Cortex of kidney (tissue), 1 donor: ENCODE measurements at places on chromosomes 6 and 20.

- DNase-seq, result no peak
Measured at GRCh38 chr6:168192901-168193815, 114.1 kb upstream of the FRMD1 start.

- DNase-seq, result no peak
Measured at GRCh38 chr6:53530346-53530745, 14.6 kb downstream of the GCLC start.

GRCh38 chr6:82035526-82035925 is 212.0 kb downstream of the IBTK start:
- DNase-seq, result no peak

DNA sequence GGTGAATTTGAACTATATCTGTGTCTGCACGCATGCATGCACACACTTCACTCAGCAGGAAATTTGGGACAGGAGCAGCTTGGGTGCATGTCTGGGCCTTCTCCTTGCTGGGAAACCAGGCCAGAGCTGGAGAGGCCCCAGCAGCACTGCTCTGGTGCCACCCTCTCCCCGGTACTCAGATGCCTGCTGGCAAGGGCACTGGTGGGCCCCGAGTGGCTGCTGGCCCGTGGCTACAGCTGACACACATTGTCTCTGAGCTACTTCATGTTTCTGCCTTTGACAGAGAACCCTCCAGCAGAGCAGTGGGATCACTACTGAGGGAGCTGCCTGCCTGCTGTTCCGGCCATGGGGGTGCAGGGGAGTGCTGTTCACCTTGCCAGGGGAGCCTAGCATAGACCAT is 37.5 kb downstream of the DLGAP4 start:
- no peak for DNase-seq

GRCh38 chr6:157240059-157240959 is 83.0 kb downstream of the TMEM242 start:
- no peak for DNase-seq

DNA sequence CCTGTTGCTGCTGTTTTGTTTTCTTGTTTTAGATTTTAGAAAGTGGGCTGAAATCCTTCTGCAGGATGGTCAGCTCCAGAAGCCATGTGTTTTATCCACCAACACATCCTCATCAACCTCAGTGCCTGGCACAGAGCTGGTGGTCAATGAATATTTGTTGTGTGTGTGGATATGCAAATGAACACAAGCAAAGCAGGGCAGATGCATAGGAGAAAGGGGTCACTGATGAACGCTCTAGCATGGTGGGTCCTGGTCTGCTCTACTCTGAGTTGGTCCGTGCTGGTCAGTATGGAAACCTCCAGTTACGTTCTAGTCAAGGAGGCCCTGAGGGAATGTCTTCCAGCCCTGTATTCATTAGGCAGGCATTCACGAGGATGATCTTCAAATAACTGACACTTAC is 682.5 kb downstream of the QKI start:
- DNase-seq, result no peak

DNA sequence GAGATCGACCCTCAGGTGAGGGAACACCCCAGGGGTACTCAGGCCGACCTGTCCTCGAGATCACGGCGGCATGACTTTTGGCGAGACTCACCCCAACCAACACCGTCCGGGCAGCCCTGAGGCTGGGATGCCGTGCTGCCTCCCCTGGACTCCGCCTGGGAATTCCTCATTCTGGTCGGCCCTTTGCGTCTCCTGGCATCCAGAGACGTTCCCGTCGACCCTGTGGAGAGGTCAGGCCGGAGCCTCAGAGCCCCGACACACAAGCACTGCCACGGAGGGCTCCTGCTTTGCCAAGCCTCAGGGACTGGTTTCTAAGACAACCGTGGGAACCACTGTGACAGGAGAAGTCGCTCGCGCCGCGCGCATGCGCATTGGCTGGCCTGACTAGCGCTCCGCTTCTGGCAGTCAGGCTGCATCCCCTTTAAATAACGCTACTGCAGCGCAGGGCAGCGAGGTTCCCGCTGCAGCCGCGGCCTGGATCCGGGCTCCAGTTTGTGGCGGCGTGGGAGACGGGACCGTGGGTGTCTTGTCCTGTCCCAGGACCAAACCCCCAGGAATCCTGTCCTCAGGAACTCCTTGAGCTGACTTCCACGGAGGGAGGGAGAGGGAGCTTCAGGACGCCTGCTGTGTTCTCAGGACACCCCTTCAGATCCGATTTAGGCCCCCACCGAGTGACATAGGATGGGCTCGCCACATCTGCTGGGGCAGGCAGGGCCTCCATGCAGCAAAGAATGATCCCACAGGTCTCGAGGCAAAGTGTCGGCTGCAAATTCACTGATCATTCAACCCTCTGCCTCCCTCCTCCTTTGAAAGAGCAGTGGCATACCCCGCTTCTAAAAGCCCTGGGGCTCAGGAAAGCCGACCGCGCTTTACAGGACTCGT is 163.2 kb upstream of the ZNF337 start:
- no peak for DNase-seq

DNA sequence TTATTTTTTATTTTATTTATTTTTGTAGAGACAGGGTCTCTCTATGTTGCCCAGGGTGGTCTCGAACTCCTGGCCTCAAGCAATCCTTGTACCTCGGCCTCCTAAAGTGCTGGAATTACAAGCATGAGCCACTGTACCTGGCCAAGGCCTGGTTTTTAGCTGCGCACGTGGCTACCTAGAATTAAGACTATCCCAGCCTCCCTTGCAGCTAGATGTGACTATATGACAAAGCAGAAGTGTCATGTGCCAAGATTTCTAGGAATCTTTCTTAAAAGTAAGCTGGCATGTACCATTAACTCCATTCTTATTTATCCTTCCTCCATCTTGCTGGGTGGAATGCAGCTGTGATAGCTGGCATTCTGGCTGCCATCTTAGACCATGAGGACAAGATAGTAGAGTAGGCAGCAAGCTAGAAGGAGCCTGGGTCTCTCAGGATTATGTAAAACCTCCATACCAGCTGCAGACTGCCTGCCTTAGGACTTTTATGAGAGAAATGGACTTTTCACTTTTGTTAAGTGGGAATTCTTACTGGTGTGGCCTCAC is 2.1 kb upstream of the SPDEF start:
- no peak for DNase-seq

DNA sequence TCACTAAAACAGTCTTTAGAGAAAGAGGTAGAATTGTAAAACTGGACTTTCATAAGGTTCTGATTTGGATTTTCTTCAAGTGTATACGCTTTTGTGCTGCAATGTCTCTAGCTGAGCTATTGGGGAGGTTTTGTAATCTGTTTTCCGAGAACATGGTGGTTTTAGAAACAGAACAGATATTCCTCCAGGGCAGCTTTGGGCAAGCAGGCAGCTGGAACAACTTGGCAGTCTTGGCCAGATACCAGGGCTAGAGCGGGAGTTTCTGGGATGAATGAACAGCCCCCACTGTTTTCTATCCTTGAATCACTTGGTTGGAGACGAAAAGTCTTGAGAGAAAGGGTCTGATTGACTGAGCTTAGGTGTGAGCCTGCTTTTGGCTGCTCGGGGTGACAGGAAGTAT is 17.1 kb upstream of the ARMC2 start:
- no peak for DNase-seq

GRCh38 chr20:50526403-50526989 is 16.3 kb downstream of the PTPN1 start:
- no peak for DNase-seq

GRCh38 chr6:31935823-31936222 is 8.3 kb downstream of the C2 start:
- DNase-seq, result no peak

GRCh38 chr6:157669747-157670216 is 153.3 kb upstream of the SNX9 start:
- no peak for DNase-seq

DNA sequence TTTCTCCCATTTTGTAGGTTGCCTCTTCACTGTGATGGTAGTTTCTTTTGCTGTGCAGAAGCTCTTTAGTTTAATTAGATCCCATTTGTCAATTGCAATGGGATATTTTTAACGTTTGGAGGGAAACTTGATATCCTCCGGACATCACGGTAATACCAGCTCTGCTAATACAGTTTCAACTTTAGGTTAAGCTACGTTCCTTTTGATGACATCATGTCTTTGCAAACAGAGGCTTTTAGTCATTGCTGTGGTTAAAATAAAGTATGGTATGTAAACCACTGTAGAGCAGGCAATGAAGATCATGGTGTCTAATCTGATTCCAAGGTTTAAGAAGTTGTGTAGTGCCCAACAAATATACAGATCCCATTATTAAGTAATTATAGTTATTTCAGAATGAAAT is 168.0 kb upstream of the CHD6 start:
- DNase-seq, result no peak

GRCh38 chr20:44083220-44083933 is 103.6 kb downstream of the JPH2 start:
- no peak for DNase-seq

DNA sequence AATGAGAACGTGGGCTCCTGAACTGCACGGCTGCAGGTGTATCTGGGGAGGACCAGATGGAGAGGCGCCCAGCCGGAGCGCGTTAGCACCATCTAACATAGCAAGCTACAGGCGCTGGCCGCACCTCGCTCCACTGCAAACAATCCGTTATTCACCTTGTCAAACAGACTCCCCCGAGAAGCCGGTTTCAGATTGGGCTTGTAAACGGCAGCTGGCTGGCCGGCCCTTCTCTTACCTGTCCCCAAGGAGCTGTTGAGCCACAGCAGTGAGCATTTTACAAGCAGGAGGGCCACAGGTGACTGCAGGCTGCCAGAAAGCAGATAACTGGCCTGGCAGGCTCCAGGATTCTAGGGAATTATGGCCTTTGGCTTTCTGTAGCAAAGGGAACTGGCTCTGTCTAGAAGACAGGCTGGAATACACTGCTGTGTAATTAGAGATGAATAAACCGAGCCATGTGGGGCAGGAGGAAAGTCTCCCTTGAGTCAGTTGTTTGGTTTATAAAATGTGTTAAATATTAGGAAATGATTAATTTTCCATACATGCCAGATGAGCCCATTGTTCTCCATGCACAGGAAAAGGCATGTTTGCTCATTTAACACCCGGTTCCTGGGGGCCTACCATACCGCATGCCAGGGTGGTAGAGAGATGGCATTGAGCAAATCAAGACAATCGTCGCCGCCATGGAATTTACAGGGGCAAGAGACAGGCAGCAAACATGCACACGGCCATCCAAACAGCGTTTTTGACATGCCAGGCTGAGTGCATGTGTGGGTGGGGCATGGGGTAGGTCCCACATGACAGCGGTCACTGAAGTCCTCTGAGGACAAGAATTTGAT is 159.3 kb downstream of the NFATC2 start:
- DNase-seq, result no peak

GRCh38 chr6:105474234-105474633 is 71.4 kb upstream of the PREP start:
- DNase-seq, result no peak

GRCh38 chr6:1233924-1234323 is 78.0 kb upstream of the FOXQ1 start:
- DNase-seq, result no peak

- DNase-seq, result no peak
Measured at GRCh38 chr20:35166242-35166830, 5.5 kb upstream of the PROCR start.

- no peak for DNase-seq
Measured at GRCh38 chr6:43141644-43142043, 29.4 kb upstream of the SRF start.

DNA sequence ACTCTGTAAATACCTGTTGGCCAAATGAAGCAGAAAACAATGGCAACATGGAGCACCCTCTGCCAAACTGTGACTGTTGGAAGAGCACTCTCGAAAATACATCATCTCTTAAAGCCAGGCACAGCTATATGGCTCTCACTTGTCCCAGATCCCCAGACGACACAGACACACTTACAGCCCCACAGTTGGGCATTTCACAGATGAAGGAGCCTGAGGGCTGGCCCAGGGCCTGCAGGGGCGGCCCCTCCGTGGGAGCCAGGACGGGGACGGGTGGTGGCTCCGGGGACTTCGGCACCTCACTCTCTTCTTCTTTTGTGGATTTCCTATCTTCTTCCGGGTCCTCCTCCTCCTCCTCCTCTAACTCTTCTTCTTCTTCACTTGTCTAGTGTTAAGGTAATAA is 18.4 kb upstream of the MRPS10 start:
- DNase-seq, result no peak

- no peak for DNase-seq
Measured at GRCh38 chr20:58245181-58245891, 16.9 kb upstream of the ANKRD60 start.

DNA sequence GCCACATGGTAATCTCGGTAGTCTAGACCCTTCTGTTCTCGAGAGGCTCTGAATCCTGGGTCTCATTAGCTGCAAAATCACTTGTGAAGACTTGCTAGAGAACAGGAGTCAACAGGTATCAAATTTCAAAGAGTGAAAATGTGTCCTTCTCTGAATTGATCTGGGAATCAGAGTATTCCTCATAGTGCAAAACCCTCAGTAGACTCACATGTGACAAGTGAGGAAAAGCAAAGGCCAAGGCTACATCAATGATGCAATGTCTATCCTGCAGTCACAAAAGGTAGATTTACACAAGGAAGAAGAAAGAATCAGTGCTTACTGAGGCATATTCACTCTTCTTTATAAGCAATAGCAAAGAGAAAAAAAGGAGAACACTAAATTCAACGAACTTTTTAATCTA is 1220.0 kb upstream of the GJE1 start:
- no peak for DNase-seq

DNA sequence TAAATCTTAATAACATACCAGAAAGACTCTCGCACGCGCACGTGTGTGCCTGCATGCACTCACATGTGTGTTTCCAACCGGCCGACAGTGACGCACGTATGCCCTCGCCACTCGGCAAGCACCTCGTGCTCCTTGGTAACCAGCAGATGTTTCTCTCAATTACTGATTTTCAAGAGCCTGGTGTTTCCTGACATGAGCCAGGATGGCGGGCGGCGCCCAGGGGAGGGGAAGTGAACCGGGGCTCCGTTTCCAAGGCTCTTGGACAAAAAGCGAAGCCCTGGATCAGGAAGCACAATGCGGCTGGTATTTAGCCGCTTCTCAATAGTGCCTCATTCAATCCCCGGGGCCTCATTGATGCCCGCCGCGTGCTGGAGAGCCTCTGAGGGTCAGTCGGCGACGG is 37.7 kb downstream of the PMEPA1 start:
- no peak for DNase-seq

- no peak for DNase-seq
Measured at GRCh38 chr20:3680701-3681351, 984 bp downstream of the ADAM33 start.

DNA sequence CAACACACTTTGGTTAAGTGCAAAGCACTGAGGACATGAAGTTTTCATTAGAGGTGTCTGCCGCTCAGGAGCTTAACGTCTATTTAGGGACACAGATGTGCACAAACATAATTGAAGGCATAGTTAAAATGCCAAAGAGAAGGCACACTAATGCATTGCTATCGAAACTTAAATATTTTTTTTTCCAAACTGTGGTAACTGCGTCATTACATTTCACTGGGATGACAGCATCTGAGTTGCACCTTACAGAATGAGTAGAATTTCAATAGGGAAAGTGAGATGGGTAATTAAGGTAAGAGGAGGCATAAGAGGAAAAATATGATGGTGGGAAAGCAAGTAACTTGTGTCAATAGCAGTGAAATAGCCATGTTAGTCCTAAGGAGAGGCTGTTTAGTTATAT is 75.1 kb upstream of the ADGRG6 start:
- no peak for DNase-seq
